ENCODE measurements at places on chromosomes 11 and 22.

DNA sequence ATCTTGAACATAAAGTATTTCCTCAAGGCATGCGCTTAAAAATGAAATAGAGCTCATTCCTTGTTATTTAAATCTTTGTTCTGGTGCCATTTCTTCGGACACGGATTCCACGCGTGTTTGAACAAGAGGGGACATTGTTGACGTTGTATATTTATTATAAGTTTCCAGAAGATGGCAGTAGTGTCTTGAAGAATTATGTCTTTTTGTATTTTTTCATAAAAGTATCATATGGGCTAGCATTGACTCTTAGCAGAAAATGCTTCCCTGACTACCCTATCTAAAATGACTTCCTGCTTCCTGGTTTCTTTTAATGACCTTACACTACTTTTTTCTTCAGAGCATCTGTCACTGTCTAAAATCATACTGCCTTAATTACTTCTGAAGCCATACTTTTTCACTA is 20.4 kb downstream of the BIRC2 start:
- DNase-seq, result no peak

DNA sequence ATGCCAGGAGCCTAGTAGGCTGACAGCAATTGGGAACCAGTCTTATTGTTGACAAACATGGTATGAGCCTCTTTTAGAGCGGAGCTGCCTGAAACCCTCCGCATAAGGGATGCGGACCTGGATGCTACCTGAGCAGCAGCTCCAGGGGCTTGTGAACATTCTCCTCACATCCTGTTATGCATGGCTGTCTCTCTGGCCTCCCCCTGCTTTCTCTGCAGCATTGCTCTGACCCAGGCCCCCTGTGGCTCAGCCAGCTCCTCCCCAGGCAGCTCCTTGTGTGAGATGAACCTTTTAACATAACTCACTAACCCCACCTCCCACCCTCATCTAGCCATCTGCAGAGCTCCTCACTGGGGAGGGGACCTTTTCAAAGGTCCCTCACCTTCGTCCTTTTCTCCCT is 6.0 kb downstream of the BMAL1 start:
- DNase-seq, result no peak

GRCh38 chr11:16987205-16987568 is 27.0 kb downstream of the PLEKHA7 start:
- peak; percentile 42 for DNase-seq

GRCh38 chr11:124834526-124835180 is 30.6 kb upstream of the ROBO3 start:
- no peak for DNase-seq

GRCh38 chr22:22798716-22799115 is 88.9 kb upstream of the IGLL5 start:
- no peak for DNase-seq

DNA sequence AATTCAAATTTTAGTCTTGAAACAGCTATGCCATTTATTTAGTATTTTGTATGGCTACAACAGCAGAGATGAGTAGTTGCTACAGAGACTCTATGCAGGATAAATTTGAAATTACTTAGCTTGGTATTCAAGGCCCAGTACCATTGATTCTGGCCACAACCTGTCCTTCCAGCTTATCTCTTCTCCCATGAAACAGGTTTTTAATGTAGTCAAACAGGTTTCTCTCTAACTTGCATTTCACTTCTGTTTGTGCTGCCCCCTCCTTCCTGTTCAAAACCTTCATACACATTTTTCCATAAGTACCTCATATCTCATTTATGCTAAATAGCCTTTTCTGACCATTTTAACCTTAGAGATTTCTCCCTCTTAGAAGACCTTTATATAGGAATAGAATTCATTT is 3.3 kb downstream of the USP47 start:
- DNase-seq, result peak; percentile 70

GRCh38 chr22:48739348-48740085 is 1088.2 kb downstream of the BRD1 start:
- no peak for DNase-seq

DNA sequence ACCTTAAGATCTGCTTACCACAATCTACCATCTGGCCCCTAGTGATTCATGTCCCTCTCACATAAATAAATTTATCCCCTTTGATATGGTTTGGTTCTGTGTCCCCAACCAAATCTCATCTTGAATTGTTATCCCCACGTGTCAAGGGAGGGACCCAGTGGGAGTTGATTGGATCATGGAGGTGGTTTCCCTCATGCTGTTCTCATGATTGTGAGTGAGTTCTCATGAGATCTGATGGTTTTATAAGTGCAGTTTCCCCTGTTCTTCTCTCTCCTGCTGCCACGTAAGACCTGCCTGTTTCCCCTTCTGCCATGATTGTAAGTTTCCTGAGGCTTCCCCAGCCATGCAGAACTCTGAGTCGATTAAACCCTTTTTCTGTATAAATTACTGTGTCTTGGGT is 37.2 kb downstream of the OR2AG2 start:
- DNase-seq, result no peak

GRCh38 chr11:116221351-116221750 is 551.4 kb downstream of the BUD13 start:
- no peak for DNase-seq

DNA sequence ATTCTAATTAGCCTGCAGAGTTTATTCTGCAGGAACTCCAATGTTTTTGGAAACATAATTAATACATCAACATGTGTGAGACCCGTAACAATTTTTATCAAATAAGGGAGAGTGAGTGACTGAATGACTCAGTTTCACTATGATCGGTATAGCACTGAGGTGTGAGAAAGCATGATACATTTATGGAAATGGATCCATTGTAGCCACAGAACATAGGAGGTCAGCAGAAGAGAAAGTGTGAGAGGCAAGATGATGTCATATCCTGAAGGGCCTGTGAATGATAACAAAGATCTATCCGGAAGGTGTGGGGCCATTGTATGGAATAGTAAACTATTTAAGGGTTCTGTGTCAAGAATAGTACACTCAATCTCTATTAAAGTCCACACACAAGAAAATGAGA is 1406.1 kb upstream of the TENM4 start:
- no peak for DNase-seq

GRCh38 chr11:96230686-96231085 is 112.3 kb downstream of the MAML2 start:
- no peak for DNase-seq

DNA sequence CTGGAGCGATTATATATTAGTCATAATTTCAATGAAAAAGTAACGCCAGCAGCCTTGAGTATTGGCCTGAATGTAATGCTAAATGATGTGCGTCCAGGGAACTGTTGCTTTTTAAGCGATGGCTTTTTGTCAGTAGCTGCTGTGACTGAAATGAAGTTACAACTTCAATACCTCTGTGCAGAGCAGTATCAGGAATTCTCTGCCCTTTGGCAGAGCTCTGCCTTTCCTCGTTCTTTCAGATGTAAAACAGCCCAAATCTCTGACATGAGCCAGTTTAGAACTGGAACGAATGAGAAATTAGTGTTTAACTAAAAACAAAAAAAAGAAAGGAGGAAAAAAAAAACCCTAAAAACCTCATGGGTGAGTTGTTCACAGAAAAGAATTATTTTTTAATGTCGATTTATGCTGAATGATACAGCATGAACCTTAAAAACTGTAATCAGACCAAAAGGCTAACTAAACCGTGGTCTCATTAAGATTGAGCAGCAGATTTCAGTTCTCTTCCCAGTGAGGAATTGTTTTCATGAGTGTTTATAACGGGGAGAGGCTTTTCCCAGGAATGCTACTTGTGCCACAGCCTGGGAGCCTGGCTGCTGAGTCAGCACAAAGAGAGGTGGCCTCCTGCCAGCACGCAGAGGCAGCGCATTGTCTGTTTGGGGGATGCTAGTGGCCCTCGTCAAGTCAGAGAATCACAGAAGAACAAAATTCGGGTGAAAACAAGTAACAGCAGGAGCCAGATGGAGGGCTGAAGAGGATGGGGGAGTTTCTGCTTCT is 146.2 kb upstream of the RASSF10 start:
- no peak for DNase-seq

GRCh38 chr22:40594924-40595323 is 41.6 kb downstream of the MRTFA start:
- no peak for DNase-seq

DNA sequence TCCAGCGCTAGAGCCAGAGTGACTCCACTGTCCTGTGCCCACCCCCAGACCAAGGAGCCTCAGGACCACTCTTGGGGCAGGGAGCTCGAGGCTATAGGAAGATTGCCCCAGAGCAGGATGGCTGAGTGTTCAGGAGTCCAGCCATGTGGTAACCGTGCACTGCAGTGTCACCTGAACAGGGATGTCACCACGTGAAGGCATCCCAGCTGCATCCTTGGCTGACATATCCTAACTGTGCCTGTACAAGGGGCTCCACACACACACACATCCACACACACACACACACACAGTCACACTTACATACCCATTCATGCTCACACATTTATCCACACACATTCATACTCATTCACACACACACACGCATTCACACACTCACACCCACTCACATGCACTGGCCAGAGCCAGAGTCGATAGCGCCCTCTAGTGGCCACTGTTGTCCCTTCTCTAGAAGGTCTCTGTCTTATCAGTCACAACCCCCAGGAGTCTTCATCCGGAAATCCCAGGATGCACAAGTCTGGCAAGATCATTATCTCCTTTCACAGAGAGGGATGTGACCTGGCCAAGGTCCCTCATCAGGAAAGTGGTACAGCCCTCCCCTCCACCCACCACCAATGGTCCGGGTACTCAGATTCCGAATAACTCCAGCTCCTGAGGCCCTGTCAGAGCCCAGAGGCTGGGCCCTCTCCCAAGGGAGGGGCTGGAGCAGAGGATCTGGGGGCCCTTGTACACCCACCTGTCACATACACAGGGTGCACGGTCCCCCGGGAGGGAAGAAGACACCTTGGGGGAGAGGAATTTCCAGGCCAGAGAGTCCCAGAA is 55.1 kb downstream of the IGLL5 start:
- peak; percentile 49 for DNase-seq

DNA sequence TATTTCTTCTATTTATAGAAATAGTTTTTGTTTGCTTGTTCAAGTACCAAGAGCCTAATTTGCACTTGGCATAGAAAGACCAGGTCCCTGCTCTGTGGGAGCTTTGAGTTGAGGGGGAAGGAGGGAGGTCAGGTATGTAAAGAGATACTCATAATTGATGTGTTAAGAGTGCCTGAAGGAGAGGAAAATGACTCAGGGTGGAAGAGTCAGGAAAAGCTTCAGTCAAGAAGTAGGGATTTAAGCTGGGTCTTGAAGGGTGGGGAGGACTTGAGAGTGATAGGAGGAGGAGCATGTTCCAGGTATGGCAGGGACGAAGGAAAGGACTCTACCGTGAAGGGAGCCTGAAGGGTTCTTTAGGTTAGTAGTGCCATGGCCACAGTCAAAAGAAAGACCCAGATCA is 9.0 kb downstream of the RBX1 start:
- no peak for DNase-seq

GRCh38 chr22:44191036-44191454 is 10.3 kb downstream of the PARVG start:
- DNase-seq, result no peak

GRCh38 chr11:105152021-105152512 is 12.5 kb upstream of the CARD18 start:
- DNase-seq, result no peak

DNA sequence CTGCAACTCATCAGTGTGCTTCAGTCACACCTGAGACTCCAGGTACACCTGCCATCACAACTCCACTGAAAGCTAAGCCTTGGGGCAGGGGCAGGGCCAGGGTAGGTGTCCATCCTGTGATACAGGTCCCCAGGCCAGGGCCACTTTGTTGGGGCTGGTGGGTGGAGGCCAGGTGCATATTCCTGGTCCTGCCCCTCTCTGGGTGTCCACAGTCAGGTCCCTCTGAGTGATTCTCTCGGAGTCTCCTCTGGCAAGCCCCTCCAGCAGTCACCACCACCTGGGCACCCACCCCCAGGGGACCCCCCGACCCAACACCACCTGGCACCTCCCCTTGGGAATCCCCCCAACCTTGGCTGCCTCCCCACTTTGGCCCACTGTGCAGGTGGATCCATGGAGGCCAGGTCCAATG is 9.5 kb upstream of the ACR start:
- DNase-seq, result no peak

DNA sequence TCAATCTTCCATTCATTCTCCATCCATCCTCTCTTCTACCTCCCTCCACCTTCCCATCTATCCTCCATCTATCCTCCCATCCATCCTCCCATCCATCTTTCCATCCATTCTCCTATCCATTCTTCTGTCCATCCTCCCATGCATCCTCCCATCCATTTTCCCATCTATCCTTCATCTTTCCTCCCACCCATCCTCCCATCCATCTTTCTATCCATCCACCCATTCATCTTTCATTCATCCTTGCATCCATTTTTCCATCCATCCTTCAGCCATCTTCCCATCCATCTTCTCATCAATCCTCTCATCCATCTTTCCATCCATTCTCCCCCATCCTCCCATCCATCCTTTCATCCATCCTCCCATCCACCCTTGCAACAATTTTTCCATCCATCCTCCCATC is 27.5 kb downstream of the IGLL1 start:
- DNase-seq, result no peak

GRCh38 chr11:86625544-86625943 is 46.9 kb downstream of the ME3 start:
- DNase-seq, result no peak

- DNase-seq, result no peak
These were observed 82.2 kb downstream of the FLI1 start for GRCh38 chr11:128776069-128776423.

GRCh38 chr11:2390725-2391151 is 9.8 kb upstream of the TSSC4 start:
- DNase-seq, result no peak

DNA sequence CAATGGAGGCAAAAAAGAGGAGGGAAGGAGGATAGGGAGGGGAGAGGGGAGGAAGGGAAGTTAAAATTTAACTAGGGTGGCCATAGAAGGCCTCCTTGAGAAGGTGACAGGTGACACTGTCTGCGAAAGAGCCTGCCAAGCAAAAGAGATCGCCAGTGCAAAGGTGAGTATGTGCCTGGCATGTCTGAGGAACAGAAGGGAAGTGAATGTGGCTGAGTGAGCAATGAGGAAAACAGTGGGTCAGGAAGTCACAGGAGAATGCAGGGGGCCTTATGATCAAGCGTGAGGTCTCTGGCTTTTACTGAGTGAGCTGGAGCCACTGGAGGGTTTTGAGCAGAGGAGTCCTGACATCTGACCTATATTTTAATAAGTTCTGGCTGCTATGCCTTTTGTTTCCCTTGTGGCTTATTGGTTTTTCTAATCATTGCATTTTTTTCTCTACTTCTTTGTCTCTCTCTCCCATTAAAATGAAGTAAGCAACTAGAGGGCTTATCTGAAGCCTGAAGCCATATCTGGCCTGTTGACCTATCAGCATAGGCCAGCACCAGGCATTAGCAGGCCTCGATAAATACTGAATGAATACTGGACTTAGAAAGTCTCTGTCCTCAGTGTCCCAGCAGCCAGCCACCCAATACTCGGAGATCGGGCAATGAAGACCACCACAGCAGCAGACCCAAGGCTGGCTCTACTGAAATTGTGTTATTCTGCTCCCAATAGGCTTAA is 5.6 kb downstream of the AP1B1 start:
- DNase-seq, result no peak

Measured in T47D (cell line).